Activated effector memory CD4-positive, alpha-beta T cell treated with Interleukin-2 at 50 U/mL for 16 hours (primary cell): ENCODE measurements at places on chromosomes 7 and 10.

- no peak for DNase-seq
These were observed 784.5 kb upstream of the IGFBP3 start for GRCh38 chr7:46705386-46706255.

DNA sequence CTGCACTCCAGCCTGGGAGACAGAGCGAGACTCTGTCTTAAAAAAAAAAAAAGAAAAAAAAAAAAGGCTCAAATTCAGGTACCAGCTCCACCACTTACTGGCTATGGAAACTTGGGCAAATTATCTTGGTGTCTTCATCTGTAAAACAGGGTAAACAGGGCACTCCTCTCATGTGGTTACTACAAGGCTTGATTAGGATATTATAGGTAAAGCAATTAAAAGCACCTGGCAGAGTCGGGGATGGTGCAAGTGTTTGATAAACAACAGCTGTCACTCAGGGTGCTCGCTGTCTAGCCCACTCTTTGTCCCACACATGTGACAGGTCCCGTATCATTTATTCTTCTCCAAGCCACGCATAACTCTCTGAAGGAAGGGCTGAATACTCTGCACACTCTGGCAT is 96.9 kb downstream of the SORBS1 start:
- DNase-seq: no peak

DNA sequence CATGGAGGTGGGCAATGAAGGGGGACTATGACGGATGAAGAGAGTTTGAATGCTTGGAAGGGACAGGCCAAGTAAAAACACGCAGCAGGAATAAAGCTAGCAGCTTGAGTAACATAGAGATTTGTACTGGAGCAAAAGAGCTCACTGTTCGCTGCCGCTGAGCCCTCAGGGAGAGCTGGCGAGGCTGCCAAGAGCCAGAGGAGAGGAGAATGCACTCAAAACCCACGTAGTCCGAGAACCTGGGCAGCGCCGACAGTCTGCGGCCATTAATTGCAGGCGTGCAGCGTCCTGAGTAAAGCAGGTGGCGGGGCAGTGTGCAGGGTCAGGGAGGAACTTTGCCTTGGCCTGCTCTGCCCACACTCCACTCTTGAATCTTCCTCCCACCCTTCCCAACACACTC is 68.2 kb downstream of the SLC37A3 start:
- DNase-seq: no peak

- DNase-seq: no peak
These were observed 62.7 kb upstream of the FGL2 start for GRCh38 chr7:77262316-77262715.

DNA sequence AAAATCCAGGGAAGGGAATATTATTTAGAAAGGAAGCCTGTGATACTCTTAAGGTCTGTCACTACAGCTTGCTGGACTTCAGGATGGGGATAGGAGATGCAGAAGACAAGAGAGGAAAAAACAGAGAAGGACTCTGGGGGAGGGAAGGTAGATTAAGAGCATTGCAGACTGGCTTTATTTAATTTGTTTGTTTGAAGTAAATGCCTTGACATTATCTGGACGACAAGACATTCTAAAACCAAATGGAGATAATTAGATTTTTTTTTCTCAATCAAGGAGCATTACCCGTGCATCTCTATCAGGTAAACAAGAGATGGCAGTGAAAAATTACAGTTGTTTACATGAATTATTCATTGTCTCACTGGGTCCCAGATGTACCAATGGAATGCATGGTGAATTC is 24.3 kb downstream of the ACTA2 start:
- no peak for DNase-seq

- DNase-seq: no peak
These were observed 558.8 kb upstream of the C7orf33 start for GRCh38 chr7:148031811-148032210.

DNA sequence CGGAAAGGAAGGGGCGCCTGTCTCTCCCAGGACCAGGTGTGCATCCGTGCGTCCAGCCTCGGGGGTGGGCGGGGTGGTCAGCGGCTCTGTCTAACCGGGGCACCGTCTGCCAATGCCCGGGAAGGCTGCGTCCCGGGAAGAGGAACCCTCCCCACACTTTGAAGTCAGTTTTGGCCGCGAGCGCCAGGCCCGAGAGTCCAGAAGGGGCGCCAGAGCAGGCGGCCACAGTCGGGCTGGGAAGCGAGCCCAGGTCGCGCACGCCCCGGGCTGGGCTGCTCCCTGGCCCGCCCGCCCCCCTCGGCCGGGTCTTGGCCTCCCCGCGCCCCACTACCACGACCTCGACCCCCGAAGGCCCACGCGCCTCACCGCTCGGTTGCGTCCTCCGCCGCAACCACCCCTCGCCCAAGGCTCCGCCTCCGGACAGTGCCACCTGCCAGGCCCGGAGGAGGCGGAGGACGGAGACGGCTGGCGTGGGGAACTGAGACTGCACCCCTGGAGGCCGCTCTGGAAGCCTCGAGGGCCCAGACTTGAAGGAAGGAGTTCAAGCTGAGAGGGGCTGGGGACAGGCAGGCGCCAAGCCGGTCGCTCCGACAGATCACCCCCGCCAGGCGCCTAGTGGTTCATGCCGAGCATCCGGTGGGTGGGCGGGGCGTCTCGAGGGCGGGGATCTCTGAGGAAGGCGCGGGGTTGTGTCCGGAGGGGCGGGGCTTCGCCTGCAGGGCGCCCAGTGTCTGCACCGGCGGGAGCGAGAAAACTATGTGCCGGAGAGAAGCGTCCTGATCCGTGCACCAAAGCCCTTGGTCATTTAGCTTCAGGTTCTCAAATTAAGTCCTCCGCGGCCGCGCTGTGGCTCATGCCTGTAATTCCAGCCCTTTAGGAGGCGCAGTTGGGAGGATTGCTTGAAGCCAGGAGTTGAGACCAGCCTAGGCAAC is at the start of gene BRAT1:
Gene BRAT1, minus strand, starts transcription at position 404 of the 932 bp plus-strand sequence. CDS start 1,093 bp downstream, outside the sequence.
- peak; percentile 91 for DNase-seq

DNA sequence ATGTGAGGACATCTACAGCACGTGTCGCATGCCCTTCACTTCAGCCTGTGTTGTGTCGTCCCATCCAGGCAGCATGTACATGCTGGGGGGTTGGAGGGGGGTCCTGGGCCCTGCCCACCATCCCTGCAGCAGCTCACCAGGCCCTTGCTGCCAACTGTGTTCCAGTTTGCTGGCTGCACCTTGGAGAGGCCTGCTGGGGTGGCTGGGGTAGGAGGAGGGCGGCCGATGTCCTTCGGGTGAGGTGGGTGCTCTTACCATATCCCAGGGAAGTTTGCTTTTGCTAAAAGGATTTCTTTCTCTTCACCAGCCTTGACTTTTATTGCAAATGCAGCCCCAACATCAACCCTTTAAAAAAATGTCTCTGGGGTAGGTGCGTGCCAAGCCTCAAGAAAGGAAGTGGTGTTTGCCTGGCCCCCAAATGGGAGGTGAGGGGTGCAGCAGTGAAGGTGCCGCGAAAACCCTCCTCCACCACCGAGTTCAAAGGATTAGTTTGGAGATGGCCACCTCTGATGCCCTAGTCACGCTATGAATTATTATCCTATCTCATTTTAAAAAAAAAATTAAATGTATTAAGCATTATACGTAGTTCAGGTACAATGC is 165.8 kb upstream of the KLF6 start:
- peak; percentile 63 for DNase-seq

GRCh38 chr7:47103498-47104205 is 478.3 kb downstream of the TNS3 start:
- no peak for DNase-seq

DNA sequence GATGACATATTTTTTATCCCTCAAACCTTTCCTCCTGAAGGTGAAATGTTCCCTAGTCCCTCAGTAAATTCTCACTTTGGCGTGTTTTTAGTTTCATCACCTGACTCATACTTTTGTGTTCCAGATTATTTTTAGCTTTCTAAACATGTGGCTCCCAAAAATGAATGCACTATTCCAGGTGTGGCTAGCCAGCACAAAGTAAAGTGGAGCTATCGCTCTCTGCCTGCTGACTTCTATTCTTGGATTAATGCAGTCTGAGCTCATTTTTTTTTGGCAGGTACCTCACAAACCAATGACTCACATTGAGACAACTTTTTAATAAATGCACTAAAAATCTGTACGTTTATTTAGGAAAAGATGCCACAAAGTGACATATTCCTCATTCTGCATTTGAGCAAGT is 58.8 kb upstream of the LANCL2 start:
- no peak for DNase-seq

- DNase-seq: no peak
These were observed 1211.3 kb downstream of the REEP3 start for GRCh38 chr10:64732372-64732957.

- no peak for DNase-seq
These were observed 48.6 kb upstream of the MKI67 start for GRCh38 chr10:128174581-128175559.

DNA sequence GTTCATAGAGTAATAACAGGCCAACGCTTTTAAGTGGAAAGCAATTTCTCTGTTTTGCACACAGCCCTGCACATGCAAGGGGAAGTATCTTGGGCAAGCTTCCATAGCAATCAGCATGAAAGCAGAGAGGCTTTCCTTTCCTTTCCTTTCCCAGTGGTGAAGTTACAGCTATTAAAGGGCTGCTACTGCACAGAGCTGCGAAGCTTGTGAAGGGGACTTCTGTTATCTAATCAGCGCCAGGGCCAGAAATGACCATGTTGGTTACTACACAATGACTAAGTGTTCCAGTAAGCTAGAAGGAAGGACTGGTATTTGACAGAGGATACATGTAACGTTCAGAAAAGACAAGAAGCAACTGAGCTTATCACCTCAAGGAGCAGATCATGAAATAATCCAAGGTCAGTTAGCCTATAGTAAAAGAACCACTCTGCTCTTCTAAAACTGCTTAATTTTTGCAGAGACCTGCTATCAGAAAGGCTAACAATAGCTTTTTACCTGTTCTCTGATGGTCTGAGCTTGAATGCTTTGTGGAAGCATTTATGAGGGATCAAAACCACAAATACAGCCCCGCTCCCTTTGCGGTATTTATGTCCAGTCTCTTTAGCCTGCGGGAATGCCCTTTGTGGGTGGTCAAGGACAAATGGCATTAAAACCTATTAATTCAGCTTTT is 45.9 kb downstream of the SGMS1 start:
- no peak for DNase-seq

GRCh38 chr10:94232711-94233383 is 129.9 kb downstream of the NOC3L start:
- no peak for DNase-seq

DNA sequence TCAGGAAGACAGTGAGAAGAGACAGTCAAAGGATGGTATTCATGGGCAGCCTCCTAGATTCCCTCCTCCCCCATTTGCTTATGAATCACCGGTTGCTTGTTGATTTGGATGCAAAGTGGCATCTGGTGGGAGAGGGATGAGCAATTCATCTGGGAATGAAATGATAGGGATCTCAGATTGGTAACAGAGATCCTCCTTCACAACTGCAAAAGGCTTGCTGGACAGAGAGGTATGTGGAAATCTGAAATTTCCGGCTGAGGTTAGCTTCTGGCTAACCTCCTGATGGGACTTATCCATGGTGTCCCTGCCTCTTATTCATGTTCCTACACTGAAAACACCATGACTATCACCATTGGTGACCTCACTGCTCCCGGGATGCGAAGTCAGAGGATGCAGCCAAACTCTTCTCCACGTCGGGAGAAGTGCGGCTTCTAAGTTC is 48.4 kb upstream of the PODXL start:
- no peak for DNase-seq

DNA sequence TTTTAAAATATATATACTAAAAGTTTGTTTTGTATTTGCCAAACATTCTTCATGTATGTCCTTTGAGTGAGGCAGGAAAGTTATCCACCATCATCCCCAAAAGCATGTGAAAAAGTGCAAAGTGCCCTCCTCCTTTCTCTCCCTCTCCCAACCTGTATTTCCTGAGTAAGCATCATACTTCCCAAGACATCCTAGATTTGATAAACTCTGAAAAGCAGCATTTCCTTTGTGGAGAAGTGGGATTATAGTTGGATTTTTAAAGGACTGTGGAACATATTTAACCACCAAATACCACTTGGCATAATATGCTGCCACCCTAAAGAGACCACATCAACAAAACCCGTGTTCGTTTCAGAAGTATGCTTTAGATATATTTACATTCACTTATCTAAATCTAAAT is 36.9 kb downstream of the NET1 start:
- DNase-seq: no peak

DNA sequence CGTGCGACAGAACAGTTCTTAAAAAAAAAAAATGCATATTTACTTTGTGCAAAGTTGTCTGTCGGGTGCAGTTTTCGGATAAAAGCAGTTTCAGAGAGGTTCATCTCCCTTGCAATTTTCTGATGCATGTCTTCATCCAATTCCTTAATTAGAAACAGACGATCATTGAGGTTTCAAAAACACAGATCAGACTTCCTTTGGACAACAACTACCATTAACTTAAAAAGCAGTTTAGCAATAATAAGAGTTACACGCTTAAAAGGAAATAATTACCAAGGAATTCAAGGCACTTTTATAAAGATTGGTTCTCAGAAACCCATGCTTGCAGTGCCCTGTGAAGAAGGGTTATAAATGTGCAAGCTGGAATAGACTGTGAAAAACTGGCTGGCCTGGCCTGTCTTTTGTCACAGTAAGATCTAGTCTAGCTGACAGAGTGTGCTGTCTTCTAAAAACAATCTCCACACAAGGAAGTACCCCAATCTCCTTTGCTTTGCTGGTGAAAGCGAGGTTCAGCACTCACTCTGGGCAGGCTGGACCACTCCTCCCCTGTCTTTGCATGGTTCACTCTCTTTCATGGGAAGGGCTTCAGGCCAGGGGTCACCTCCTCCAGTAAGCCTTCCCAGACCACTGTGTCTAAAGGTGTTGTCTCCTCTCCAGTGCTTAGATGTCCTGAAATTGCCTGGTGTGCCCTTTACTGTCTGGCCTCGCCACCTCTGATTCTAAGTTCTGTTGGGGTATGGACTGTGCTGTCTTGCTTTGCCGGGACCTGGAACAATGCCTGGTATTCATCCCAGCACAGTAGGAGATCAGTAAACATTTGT is 34.8 kb upstream of the HNRNPH3 start:
- no peak for DNase-seq

DNA sequence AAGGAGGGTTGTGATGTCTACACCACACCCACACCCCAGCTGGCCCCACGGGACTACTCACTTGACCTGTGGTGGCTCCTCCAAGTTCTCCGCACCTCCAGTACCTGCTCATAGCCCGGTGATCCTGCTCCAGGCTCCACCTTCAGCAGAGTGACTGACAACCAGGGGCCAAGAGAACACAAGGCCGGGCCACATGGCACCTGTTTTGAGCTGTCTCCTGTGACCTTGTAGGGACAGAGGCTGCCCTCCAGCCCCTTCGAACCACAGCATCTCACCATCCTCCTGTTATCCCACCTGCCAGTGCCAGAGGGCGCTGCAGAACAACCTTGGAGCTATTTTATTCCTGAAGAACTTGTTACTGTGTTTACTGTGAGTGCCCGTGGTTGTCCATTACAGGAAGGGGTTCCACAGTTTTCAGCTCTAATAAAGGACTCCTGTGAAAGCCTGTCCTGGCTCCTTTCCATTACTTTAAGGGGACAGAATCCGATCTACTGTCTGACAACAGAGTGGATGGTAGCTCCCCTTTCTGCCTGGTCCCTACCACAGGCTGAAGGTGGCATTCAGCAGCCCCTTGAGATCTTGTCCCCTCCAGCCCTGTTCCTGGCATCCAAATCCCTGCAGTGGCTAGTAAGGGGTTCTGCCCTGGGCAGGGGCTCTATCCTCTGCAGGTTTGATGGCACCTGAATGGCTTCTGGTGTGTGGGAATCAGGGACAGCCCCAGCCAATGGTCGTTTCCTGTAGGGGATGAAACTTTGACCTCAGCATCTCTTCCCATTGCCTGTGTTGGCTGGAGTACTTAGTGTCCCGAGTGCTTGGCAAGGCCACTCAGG is 50.8 kb downstream of the C10orf120 start:
- DNase-seq: no peak
